Stimulated activated CD4-positive, alpha-beta T cell treated with anti-CD3 and anti-CD28 coated beads, Interleukin-15, amount 100 ng/mL, for 1 hour (primary cell): ENCODE measurements at places on chromosomes 1 and 21.

- DNase-seq = no peak
Measured at GRCh38 chr21:32237021-32237420, 41.8 kb downstream of the MIS18A start.

DNA sequence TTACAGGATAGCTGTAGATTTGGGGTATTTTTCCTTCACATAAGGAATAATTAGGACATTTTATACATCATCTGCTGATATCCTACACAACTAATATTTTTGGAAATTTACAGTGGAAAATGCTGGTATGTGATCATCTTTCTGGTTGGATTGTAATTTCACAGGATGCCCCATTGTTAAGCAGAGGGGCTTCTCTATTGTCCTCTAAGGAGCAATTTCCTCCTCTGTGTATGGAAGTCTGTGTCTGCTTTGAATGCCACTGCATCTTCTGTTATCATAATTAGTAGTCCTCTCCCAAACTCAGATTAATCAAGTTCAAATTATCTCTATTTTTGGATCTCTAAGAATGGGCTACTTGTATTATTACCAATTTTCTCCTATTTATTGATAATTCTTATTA, 988.1 kb upstream of the B3GALT2 start:
- no peak for DNase-seq

GRCh38 chr1:76942549-76942948, 75.3 kb downstream of the ST6GALNAC5 start:
- no peak for DNase-seq

DNA sequence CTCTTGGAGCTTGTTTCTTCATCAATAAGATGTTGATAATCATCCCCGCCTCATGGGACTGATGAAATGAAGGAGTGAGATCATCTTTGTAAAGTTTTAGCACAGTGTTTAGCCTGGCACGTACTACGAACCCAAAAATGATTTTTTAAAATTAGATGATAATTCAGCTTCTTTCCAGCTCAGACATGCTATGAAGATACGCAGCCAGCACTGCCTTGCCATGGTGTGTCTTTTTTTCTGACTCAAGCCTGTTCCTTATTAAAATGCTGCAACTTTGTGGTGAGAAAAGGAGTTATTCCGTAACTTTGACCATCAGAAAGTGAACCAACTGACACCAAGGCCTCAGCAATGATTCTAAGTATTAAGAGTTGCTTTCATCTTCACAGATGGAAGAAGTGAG, 269.0 kb downstream of the LTN1 start:
- DNase-seq = no peak

DNA sequence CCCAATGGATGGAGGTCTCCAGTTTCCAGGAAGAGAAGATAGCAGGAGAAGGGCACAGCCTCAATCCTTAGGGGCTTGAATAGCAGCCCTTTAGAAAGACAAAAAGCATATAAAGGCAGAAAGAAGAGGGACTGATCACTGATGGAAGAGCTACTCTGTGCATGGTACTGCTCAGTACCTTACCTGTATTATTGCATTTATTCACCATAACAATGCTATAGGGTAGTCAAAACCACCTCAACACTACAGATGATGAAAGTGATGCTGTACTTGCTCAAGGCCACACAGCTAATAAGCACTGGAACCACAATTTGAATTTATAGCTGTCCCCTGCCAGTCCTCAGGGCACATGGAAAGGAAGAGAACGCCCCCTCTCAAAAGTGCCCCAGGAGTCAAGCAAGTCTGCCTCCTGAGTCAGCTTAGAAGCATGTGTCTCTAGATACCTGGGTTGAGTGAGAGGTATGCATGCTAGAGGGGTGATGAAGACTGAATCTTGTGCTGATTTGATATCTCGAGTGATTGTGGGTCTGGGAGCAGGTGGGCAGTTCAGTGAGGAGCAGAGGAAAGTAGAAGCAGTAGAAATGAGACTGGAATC, 13.6 kb downstream of the DDAH1 start:
- no peak for DNase-seq

DNA sequence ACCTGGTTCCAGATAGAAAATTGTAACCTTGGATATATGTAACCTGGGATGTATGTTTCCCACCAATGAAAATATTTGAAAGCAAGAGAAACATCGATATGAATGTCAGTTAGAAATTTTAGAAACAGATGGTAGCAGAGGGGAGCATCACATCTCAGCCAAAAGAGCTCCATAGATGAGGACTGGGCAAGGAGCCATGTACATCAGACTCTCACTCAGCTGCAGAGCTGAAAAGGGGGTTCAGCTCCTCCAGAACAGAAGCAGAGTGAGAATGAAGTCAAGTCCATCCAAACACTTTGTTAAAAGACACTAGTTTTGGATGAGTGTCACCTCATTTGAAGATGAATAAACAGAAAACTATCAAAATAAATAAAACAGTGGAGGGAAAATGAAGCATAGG, 202.4 kb downstream of the HMCN1 start:
- DNase-seq = no peak

- DNase-seq = no peak
Measured at GRCh38 chr1:62175568-62176179, 19.0 kb upstream of the L1TD1 start.

DNA sequence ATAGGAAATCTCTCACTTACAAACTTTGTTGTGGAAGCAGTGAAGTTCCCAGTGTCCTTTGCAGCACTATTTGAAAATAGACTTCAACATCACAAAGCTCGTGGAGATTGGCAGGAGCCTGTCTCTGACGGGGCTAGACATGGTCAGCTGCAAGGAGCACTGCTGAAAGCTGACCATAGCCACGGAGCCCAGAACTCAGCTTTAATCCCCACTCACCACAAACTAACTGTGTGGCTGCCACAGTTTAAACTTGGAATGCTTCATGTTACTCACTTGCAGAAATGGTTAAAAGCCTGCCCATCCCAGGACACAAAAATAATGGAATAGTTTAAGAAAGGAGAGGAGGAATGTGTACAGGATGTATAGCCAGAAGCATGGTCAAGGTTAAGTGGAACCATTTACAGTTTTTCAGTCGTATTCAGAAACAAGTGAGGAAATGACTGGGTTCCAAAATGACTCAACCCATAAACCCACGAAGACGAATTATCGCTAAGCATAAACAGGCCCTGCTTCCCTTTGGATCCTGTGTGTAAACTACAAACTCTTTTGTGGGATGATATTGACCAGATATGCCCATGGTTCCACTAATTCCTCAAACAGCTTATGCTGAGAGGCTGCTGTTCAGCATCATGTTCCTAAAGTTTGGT, 18.2 kb downstream of the DNALI1 start:
- DNase-seq = no peak

DNA sequence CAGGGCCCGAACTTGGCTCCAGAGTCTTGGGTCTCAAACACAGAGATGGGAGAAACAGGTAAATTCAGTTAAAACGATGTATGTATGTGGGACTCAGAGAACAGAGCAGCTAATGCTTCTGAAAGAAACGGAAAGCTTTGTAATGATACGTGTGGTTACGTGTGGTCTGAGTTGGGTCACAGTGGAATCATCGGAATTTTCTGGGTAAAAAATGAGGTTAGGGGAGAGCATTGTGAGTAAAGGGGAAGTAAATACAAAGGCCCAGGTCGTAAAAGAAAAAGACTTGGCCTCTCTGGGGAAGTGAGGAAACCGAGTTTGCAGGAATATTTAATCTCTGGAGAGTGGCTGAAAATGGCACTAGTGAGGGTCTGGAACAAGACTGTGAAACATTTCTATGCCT, 8.3 kb downstream of the NHLH2 start:
- no peak for DNase-seq

- no peak for DNase-seq
Measured at GRCh38 chr1:24770881-24771280, 25.6 kb downstream of the CLIC4 start.

- no peak for DNase-seq
Measured at GRCh38 chr1:27011976-27012563, 580 bp downstream of the TENT5B start.

- DNase-seq = no peak
Measured at GRCh38 chr1:207755846-207756693, 4.2 kb downstream of the CD46 start.

DNA sequence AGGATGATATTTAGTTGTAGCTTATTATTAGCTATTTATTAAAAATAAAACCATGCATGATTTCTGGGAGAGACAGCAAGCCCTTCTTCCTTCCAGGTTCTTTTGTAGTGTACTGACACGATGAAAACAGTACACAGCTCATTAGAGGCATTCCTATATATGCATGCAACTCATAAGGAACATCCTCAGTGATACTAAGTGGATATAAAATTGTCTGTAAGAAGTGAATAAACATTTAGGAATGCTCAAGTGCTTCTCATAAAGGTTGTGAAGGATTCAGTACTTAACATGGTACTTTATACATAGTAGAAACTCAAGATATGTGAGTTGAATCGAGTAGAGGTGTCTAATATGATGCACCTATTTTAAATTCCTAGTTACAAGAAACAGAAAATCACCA, 287.7 kb downstream of the SDCCAG8 start:
- DNase-seq = no peak

DNA sequence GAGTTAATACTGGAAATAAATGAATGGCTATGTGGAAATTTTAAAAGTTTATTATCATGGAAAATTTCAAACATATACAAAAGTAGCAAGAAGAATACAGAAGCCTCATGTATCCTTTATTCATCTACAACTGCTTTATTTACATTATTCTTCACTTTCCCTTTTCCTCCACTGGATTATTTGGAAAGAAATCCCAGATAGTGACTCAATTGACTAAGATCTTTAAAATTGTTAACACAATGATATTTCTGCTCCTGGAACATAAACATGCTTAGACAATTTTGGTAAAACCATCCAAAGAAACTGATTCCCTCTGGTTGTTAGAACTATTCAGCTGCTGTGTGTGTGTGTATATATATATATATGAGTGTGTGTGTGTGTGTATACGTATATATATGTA, 116.2 kb downstream of the TGFB2 start:
- no peak for DNase-seq

DNA sequence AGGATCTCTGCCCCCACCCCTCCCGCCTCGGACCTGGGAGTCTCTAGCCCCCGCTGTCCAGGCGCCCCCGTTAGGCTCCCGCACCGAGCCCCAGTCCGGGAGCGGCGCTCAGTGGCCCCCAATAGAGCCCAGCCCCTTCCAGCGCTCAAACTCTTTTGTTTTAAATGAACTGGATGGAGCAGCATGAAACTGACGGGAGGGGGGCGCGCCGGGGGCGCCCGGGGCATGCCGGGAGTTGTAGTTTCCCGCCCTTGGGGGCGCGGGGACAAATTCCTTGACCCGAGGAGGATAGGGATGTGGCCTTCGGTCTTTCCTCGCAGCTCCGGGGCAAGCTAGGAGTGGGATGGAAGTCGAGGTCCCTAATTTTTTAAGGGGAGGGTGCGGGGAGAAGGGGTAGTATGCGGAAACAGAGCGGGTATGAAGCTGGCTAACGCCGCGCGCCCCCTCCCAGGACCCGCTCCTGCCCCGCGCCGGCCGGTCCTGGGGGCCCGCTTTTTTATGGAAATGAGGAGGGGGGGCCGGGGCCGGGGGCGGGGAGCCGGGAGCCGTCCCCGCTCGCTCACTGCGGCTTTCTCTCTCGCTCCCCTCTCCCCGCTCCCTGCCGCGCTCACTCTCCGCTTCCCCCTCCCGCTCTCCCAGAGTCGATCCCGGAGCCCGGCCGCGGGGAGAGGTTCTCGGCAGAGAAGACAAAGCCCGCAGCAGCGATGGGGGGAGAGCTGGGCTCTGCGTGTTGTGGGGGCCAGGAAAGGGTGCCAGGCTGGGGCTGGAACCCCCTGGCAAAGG, at the start of gene MEX3A:
Gene MEX3A, minus strand, starts transcription at position 157 of the 783 bp plus-strand sequence. CDS start 467 bp downstream, outside the sequence.
- peak; percentile 50 for DNase-seq

DNA sequence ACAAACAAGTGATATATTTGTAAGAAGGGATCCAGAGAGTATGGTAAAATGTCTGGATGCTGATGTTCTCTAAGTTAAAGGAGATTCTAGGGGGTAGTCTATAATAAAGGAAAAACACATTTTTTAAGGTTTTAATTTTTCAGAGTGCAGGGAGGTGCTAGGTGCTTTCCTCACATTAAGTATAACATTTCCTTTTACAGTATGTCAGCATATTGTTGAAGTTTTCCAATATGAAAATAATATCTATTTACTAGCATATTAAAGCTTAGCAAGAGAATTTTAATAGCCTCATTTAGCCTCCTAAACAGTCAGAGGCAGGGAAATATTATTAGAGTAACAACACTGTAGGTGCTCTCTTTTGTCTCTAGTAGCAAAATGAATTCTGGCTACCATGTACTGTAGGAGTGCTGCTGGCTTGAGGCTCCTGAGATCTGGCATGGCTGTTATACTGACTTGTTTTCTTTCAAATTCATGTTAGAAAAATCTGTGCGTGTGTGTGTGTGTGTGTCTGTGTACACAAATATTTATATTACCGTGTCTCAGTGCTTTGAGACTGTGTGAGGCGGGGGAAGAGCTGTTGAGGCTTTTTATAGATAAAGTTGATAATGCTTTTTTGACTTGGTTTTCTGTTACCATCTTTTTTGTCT, 71.0 kb downstream of the POU2F1 start:
- DNase-seq = no peak

DNA sequence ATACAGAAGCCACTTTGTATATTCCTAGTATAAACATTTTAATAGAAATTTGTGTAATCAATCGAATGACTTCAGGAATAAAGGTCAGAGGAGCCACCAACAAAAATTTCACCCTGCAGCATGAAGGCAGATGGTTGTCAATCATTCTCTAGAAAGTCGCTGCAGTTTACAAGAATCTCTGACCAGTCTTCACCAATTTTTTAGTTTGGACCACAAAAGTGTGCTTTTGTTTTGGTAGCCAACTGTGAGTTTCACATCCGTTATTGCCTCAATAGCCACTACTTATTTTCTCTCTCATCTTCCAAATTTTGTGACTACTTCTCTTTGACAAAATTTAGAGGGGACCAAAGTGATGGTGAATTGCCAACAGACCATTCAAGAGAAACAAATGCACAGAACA, 1155.6 kb downstream of the AMY1C start:
- DNase-seq = no peak

DNA sequence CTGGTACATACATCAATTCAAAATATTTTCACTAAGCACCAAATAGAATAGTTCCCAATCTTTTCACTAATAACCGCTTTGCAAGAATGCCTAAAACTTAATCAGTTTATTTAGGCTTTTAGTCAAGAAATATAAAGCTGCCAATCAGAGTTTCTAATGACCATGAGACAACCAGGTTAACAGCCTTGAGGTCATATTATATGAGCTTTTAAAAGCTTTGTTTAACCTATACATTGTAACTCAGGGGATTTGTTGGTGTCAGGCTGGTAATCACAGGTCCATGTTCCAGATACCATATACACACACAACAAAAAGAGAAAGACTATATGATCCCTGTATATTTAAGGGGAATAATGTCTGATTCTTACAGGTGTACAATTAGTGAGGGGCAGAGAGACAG, 246.2 kb upstream of the ADGRL2 start:
- DNase-seq = no peak

DNA sequence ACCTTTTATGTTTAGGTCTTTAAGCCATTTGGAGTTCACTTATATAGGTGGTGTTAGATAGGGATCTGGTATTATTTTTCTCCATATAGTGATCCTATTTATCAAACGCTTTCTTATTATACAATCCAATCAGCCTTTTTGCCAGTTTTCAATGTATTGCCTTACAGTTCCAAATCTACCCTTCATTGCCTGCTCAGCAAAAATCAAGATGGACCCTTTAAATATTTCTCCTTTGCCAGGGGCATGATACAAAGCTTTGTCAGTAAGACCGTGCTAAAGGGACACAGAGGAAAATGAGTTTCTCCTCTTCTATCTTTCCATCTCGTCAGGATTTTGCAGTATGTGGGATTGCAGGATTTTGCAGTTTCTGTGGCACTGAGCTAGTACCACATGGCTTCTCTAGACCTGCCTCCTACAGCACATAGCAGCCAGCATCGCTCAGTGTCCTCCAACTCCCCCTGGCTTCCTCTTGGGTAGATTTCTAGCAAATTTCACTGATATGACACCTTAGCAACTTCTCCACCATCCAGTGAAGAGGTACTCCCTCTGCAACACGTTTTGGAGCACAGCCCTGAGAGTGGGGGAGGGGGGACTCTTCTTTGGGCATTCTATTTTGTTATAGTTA, 22.5 kb upstream of the CAP1 start:
- DNase-seq = no peak
